ENCODE measurements at places on chromosomes 6 and 20. TPM values are rescaled to one million over a fixed set of nuclear protein-coding genes. Genes with fewer than 3 reads are reported as not detected.

DNA sequence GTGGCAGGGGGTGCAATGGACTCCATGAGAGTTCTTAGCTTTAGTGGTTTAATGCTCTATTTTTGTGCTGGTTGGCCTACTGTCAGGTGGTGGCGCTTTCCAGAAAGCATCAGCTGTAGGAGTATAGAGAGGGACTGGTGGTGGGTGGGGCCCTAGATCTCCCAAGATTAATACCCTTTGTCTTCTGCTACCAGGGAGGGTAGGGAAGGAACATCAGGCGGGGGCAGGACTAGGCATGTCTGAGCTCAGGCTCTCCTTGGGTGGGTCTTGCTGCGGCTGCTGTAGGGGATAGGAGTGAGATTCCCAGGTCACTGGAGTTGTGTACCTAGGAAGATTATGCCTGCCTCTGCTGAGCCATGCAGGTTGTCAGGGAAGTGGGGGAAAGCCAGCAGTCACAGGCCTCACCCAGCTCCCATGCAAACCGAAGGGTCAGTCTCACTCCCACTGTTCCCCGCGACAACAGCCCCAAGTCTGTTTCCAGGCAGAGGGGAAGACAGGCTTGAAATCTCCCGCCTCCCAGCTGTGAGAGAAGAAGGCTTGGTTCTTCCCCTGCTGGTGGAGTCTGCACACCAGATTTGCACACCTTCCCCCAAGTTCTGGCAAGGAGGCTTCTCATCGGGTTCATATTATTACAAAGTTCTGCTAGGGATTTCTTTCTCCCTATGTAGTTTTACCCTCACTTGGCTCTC is 46.7 kb upstream of the PKIB start:
- no peak for DNase-seq

- no peak for DNase-seq
These were observed 246.1 kb upstream of the RIN2 start for GRCh38 chr20:19511931-19512330.

DNA sequence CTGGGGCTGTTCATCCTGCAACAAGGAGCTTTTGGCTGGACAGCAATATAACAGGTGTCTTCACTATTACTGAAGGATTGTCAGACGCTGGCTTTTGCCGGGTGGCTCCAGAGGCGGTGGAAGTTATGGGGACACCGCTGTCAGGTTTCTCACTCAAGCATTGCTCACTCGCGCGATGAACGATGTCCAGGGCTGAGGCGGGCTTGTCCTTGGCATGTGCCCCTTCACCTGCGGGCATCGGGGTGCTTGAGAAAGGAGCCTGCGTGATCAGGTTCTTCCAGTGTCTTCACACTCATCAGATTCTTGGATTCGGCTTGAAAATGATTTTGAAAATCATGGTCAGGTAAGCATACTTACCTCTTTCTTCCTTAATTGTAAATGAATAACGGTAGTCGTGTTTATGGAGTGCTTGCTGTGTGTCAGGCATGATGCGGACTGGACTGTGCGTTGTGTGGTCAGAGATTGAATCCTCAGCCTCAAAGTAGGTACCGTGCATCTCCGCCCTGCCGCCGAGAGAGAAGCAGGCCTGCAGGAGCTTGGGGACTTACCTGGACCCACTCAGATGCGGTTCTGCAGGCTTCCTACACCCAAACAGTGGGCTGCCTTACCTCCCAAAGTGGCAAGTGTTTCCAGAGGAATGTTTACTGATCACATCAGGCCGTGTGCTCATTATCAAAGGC is 18.3 kb upstream of the PYGB start:
- no peak for DNase-seq

DNA sequence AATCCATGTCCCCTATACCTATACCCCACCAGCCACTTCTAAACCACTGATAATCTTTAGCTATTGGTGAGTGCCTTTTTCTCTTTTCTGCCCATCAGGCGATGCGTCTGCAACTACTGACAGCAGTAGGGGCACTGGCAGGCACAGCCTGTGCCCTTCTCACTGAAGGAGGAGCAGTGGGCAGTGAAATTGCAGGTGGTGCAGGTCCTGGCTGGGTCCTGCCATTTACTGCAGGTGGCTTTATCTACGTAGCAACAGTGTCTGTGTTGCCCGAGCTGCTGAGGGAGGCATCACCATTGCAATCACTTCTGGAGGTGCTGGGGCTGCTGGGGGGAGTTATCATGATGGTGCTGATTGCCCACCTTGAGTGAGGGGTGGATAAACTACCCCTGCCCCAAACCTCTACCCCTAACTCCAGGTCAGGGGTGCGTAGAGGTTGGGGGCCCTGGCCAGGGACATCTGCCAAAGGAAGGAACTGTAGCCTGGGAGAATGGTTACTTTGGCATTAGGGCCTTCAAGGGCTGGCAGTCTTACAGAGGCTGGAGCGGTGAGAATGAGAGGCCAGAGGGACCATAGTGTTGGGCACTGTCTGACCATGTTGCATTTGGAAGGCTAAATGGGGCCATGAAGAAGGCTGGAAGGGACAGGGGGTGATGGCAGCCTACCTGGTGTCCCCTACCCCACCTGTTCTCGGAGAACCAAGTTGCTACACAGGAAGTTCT is 851 bp upstream of the HSD17B8 start:
- DNase-seq, result no peak

DNA sequence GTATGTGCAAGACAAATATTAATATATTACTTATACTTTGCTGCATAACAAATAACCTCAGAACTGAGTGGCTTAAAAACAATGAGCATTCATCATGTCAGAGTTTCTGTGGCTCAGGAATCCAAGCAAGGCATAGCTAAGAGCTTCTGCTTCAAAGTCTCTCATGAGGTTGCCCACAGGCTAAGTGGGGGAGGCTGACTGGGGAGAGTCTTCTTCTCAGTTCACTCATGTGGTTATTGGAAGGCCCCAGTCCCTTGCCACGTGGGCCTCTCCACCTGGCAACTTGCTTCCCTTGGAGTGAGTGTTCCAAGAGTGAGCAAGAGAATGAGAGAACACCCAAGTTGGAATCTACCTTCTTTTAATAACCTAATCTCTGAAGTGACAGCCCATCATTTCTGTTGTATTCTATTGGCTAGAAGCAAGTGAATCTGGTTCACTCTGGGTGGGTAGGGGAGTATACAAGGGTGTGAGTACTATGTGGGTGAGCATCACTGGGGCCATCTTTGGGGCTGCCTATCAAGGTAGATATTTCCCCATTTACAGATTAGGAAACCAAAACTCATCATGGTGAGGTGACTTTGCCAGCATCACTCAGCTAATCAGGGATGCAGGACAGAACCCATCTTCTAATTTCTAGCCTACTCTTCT is 36.0 kb downstream of the DNAH8 start:
- no peak for DNase-seq

GRCh38 chr20:19944772-19945459 is 72.2 kb upstream of the NAA20 start:
- no peak for DNase-seq

DNA sequence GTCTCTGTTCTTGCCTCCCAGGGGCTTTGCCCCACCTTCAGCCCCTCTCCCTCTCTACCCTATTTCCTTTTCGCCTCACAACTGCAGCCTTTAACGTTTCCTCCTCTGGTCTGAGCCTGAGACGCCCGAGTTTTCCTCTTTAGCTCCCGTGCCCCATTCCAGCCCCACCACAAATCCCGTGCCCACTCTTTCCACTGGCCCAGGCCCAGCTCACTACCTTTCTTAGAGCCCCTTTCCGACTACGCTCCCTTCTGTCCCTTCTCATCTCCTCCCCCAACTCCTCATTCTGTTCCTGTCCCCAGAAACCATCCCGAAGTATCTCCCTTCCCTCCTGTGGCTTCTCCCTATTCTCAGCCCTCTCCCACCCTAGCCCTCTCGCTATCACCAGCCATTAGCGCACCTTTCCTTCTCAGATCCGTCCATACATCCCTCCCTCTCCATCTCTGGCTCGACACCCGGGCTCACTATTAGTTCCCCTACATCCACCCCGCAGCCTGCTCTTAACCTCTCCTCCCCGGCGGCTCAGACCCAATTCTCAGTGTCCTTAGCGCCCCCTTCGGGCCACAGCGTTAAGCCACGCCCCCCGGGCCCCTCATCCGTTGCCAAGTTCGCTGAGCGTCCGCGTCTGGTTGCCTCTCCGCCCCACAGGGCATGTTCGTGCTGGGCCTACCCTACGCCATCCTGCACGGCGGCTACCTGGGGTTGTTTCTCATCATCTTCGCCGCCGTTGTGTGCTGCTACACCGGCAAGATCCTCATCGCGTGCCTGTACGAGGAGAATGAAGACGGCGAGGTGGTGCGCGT is 2.7 kb downstream of the SLC32A1 start:
- no peak for DNase-seq

DNA sequence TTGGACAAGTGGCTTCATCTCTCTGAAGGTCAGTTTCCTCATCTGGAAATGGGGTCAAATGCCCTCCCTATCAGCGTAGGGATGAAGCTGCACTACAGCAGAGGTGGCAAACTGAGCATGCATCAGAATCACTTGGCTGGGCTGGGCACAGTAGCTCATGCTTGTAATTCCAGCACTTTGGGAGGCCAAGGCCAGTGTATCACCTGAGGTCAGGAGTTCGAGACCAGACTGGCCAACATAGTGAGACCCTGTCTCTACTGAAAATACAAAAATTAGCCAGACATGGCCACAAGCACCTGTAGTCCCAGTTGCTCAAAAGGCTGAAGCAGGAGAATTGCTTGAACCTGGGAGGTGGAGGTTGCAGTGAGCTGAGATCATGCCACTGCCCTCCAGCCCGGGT is 6.7 kb upstream of the MMP9 start:
- no peak for DNase-seq

DNA sequence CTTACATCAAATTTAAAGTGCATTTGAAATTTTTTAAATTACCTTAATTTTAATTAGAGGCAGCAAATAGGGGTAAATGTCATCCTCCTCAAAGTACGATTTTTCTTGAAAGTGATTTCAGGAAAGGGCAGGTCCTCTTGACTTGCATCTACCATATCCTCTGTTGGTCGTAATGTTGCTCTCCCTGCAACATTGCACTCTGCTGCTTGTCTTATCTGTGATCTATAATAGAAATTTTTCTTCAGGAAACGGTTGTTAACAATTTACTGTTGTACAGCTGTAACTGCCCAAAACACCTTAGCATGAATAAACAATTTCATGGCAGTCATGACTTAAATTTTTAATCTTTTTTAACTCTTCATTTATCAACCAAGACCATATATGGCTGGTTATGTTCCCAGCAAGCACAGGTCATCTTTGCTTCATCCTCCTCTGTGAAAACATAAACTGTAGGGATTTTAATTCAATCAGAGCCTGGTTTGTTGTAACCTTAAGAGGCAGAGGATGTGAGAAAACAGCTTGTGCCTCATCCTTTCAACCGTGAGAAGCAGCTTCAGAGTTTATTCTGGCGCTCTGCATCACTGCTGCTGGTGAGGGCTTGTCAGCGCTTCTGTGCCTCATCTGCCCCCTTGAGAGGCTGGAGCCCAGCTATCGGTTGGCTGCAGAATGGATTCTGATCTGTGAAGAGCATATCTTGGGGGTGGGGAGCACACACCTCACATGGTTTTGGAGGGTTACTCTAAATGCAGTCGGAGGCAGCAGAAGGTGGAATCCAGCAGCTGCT is 56.0 kb downstream of the CTNNBL1 start:
- DNase-seq, result no peak

GRCh38 chr6:141265756-141266623 is 866.7 kb upstream of the GJE1 start:
- DNase-seq, result no peak

- DNase-seq, result no peak
These were observed 39.5 kb downstream of the PKIB start for GRCh38 chr6:122649701-122650100.

DNA sequence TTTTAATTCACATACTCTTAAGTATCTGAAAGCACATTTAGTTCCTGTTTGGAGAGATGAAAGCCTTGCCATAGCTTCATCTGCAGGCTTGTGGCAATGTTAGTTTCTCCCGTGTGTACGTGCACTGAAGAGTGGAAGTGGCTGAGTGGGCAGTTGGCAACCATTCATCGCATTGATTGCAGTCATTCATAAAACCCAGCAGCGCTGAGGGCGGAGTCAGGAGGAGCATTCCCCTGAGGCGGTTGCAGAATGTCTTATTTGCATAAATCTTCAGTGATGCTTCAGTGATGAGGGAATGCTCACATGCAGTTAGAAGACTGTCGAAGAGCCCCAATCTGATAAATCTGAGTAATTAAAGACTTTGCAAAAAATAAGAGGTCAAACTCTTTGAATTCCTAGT is 79.1 kb downstream of the RIMS1 start:
- DNase-seq, result no peak

DNA sequence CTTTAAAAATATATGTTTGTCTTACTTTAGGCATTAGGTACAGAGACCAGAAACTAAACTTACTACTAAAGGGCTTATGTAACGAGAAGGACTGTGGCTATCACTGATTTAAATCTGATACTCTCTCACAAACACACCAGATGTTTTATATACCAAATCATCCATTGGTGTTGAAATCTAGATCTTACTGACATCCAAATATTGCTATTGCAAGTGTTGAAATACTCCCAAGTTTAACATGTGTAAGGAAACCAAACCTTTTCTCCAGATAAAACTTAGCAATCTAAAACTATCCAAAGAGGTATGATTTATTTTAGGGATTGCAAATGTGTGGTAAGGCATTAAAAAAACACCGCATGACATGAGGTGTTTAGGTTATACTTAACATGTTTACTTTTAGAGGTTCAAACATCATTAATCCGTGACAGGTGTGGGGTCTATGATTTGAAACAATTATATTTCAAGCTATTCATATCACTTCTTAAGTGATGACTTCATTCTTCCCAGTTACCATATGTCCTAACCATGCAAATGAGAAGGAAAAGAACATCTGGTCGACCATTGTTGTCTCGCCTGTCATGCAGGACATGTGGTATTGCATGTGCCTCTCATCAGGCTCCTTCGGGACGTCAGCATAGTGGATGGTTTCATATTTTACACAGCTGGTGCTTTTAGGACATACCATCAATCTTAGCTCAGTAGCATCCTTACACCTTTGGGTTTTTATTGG is 168.3 kb upstream of the SPACA1 start:
- DNase-seq, result no peak

DNA sequence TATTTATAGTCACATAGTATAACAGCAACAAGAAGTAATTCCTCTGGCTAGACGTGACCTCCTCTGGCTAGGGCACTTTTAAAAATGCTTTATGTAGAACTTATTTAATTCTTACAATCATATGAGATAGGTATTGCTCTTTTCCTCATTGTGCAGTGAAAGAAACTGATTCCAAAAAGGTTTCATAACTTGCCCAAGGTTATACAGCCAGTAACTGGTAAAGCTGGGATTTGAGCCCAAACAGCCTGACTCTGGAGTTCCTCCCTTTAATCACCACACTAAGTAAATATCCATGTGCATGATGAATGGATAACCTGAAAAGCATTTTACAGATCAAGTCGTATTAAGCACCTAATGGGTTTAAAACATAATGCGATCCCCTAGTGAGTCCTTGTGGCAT is 214.6 kb downstream of the PRL start:
- no peak for DNase-seq

- DNase-seq, result no peak
These were observed 8.2 kb downstream of the CCN5 start for GRCh38 chr20:44723391-44723790.

- DNase-seq, result peak; percentile 39
These were observed 5.8 kb upstream of the KIAA0408 start for GRCh38 chr6:127464881-127465459.

CLPSL2 gene
- not detected for polyA plus RNA-seq

MACROD2 gene
- 17.2 TPM for polyA plus RNA-seq

C20orf141 gene
- polyA plus RNA-seq, result not detected

CLVS2 gene
- 0.33 TPM for polyA plus RNA-seq

C6orf141 gene
- 2.0 TPM for polyA plus RNA-seq

CFAP61 gene
- 2.8 TPM for polyA plus RNA-seq

OVOL2 gene
- 0.60 TPM for polyA plus RNA-seq

DEFB128 gene
- polyA plus RNA-seq, result not detected

ASIP gene
- 0.70 TPM for polyA plus RNA-seq

L3MBTL1 gene
- 26.6 TPM for polyA plus RNA-seq

PRSS35 gene
- 44.3 TPM for polyA plus RNA-seq

RPL10A gene
- polyA plus RNA-seq, result 1,859 TPM

All from left kidney (tissue), 8 donors.